ENCODE measurements at places on chromosomes 11 and 22.

DNA sequence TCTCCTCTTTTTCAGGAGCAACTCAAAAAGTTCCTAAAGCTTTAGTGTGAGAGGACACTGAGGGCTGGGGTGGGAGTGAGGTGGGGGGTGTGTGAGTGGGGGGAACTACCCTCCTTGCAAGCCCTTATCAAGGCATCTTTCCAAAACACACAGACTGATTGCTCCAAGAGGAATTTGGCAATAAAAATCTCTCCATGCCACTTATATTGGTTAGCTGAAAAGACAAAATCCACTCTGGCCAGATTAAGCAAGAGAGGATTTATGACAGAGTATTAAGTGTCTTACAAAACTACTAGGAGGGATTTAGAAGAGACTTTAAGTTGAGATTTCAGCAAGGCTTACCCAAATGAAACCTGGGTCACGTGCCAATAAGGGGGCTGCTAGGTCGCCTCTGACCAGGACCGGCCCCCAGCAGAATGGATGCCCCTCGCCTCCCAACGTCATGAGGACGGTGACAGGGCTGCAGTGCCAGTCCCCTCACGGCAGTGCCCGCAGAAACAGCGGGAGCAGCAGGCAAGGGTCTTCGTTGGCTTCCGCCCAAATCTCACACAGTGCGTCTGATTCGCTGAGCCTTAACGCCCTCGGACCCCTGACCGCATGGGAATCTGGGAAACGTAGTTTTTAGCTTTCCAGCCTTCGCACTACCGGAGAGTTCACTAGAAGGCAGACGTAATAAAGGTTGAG lies 22.1 kb upstream of the CTR9 start:
- DNase-seq = no peak

DNA sequence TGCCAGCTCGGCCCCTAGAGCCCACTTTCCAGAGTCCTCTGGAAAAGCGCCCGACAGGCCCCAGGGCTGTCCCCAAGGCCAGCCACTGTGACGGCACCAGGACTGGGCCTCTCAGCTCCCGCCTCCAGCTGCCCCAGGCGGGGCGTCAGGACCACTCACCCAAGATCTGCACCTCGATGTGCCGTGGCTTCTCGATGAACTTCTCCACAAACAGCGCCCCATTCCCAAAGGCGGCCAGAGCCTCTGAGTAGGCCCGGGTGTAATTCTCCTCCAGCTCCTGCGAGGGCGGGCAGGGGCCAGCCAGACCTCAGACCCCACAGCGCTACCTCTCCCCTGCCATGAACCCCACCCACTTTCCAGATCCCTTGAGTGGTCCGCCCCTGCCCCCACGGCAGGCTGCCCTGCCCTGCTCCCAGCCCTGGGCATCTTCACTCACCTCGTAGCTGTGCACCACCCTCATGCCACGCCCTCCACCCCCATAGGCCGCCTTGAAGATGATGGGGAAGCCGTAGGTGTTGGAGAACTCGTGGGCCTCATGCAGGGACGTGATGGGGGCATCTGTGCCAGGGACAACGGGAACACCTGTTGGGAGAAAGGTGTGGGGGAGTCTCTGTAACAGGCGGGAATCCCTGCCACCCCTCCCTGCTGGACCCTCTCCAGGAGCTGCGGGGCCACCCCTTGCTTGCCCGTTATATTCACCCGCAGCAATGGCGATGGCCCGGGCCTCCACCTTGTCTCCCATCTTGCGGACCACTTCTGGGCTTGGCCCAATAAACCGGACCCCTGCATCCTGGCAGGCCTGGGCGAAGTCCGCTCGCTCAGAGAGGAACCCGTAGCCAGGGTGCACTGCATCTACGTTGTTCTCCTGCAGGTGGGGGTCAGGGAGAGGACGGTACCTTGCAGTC lies 14.0 kb downstream of the LRFN4 start:
- no peak for DNase-seq

- no peak for DNase-seq
These were observed 11.9 kb downstream of the TBCEL start for GRCh38 chr11:121035780-121036179.

DNA sequence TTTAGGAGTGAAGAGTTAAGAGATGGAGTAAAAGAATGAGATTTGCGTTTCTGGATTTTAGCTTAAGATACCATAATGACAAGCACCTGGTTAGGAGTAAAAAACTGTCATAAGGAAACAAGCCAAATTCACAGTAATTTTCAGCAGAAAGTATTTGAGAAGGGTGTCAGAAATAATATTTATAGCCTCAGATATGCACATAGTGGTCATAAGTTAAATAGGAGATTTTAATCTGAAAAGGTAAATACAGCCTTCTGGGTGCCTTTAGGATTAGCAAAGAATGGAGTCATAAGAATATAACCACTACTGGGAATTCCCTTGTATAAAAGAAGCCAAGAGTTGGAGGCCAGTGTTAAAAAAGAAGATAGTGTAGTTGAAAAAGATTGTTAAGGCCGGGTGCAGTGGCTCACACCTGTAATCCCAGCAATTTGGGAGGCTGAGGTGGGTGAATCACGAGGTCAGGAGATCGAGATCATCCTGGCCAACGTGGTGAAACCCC lies 160.1 kb downstream of the SWAP70 start:
- no peak for DNase-seq

DNA sequence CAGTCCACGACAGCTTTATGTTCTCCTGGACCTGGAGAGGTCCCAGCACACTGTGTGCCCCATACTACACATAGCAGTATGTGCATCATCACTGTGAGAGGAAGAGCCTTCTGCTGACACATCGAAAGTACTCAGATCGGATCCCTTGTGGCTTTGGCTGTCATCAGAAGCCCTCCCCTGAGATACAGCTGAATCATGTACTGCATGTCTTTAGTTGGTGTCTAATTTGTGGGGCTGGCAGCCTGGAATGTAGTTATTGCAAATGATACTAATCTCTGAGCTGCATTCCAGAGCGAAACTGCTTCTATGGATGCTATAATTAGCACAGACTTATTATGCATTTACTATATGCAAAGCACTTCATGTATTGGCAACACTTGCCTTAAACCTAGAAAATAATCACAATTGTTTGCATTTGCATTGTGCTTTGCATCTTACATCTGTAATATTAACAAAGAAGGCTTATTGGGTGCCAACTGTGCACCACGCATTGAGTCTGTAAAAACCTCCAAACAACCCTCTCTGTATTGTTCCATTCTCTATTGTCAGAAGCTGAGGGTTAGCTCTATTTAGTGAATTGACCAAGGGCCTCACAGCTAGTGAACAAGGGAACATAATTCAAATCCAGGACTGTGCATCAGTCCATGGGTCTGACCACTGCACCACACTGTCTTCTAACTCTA lies 89.2 kb upstream of the CRTAM start:
- no peak for DNase-seq

- no peak for DNase-seq
These were observed 650 bp upstream of the NUP50 start for GRCh38 chr22:45163099-45163450.

- DNase-seq = no peak
These were observed 16.0 kb downstream of the ARHGEF17 start for GRCh38 chr11:73324116-73324515.

- DNase-seq = no peak
These were observed 107.2 kb downstream of the SCN3B start for GRCh38 chr11:123547180-123547579.

DNA sequence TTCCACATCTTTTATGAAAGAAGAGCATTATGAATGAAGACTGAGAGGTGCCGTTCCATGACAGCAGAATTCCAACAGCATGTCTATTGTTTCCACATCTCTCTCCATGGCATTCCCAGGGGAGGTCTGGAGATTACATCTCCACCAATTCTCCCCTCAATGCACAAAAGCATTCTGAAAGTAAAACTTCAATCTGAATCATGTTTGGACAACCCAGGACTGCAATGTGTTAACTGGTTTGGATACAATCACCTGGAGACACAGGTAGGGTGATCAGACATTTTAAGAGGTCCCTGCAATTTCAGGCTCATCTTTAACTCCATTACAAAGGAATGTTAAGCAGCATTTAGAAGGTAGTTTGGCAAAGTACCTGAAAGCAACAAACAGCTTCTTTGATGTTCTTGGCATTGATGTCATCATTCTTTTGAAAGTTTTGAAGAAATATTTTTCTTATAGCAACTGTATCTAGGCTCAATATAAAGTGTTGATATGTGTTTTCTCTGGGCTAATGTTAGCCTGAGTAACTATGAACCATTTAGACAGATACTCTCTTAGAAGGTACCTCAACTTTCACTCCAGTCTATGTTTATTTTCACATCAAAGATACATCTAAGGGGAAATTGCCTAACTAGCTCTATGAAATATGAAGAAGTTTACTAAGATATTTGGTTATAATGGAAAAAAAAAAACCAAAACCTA lies 181.4 kb upstream of the MTMR2 start:
- DNase-seq = no peak

- DNase-seq = no peak
These were observed 3.9 kb upstream of the MYBPC3 start for GRCh38 chr11:47356129-47356997.

DNA sequence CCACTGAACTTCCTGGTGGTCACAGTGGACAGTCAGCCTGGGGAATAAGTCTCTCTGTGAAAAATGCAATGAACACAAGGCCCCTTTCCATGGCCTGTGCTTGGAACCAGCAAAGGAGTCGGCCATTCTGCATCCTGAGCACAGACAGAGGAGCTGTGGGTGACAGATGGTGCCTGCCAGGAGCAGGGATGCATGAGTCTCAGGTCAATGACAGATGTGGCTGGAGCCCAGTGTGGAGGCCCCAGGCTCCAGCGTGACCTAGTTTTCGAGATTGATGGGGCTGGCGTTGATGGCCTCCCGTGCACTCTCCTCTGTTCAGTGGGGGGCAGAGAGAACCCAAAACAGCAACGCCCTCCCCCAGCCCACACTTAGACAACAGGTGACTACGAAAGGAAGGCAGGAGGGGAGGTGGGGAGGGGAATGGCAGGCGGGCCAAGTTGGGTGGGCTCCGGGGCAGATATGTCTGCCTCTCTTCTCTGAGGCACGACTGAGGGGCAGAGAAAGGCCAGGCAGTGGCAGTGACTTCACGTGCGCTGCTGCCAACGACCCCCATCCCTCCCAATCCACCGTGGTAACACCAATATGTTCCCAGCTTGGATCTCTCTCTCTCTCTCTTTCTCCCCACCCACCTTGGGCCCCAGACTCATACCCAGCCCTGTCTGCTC lies 34.4 kb upstream of the CD5 start:
- DNase-seq = no peak

- no peak for DNase-seq
These were observed 4.6 kb upstream of the VSIG10L2 start for GRCh38 chr11:125941267-125941618.

GRCh38 chr11:32899438-32899837 lies 6.8 kb downstream of the QSER1 start:
- DNase-seq = no peak

- DNase-seq = peak; percentile 10
These were observed 123.5 kb downstream of the UVRAG start for GRCh38 chr11:75938543-75938942.

- DNase-seq = peak; percentile 83
These were observed 14.3 kb downstream of the ATP5MG start for GRCh38 chr11:118415739-118416068.

GRCh38 chr11:13859892-13860291 lies 102.6 kb upstream of the SPON1 start:
- DNase-seq = no peak

DNA sequence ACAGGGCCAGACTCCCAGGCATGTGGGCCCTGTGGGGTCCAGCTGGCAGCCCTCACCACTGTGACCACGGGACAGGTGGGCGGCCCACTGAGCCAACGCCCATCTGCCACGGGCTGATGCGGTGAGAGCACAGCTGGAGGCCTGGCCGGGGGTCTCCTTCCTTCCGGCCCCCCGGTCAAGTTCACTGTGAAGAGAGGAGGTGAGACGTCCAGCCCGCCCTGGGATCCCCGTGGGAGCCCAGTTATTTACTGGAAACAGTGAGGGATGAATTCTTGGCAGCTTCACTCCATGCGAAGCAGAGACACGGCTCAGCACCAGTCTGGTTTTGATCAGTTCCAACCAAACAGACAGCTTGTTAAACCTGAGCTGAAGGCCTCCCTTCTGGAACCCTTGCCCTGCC lies 38.7 kb downstream of the WNT11 start:
- no peak for DNase-seq

GRCh38 chr11:121113611-121114010 lies 12.6 kb downstream of the TECTA start:
- no peak for DNase-seq

GRCh38 chr11:93715797-93716396 lies 25.4 kb downstream of the TAF1D start:
- DNase-seq = no peak

DNA sequence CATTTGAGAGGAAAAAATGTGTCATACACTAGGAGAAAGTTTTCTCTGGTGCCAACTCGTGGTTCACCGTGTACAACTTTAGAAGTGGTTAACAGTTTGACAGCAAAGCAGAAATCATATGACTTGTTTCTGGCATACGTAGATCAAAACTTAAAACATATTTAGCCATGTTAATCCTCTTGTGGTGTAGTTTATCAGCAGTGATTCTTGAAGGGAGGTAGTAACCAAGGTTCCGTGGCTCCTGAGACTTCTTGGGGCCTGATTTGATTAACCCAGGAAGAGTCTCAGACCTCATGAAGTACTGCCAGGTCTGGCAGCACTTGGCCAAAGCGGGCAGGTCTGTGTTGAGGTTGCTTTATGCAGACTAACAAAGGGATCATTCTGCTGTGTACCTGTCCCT lies 40.5 kb downstream of the SREBF2 start:
- DNase-seq = no peak

- no peak for DNase-seq
These were observed 13.4 kb downstream of the OR51B4 start for GRCh38 chr11:5288108-5288905.

DNA sequence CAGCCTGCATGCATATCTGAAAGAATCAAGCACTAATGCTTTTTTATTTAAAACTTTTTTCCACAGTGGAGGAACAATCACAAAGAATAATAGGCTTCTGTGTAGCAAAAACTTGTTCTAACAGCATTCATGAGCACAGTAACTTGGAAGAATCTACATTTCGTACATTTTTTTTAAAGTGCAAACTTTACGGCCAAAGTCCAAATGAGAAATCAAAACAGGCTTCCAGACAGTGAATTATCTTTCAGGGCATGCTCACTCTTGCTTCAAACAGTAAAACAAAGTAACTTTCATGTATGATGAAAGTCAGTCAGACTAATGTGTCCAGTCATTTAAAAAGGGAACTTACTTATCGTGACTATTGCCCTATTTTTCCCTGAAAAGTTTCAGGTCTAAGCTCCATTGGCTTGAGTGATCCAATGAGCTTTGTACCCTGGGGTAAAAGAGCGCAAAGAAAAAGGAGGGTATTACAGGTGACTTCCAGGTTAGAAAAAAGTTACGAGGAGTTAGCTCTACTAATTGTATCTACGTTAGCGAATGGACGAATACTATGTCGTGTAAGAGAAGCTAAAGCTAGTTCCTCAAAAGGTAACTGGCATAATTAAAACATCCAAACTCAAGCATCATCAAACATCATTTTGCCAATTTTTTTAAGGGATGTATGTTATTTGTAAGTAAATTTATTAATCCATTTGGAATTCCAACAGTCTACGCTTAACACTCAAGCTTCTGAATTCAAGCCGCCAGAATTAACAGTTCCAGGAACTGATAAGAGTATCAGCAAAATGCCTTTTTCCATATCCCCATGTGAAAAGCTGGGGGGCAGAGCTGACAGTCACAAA lies 1.7 kb downstream of the PICALM start:
- DNase-seq = no peak

All from pulmonary artery endothelial cell (primary cell).